ENCODE measurements at places on chromosomes 11 and 22.

GRCh38 chr11:25456211-25456610 lies 875.7 kb upstream of the ANO3 start:
- DNase-seq = no peak

- DNase-seq = no peak
These were observed 28.6 kb downstream of the APOL5 start for GRCh38 chr22:35746248-35746647.

DNA sequence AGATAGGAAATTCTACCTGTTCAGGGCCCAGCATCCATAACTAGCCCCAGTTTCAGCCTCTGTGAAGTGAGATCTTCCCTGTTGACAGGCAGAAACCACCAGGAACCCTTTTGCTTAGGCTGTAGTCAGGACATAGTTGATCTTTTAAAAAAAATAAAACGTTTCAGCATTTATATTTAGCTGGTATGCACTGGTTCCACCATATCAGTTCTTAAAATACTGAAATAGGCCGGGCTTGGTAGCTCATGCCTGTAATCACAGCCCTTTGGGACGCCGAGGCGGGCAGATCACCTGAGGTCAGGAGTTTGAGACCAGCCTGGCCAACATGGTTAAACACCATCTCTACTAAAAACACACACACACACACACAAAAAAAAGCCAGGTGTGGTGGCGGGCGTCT lies 35.3 kb downstream of the GALNT18 start:
- DNase-seq = no peak

DNA sequence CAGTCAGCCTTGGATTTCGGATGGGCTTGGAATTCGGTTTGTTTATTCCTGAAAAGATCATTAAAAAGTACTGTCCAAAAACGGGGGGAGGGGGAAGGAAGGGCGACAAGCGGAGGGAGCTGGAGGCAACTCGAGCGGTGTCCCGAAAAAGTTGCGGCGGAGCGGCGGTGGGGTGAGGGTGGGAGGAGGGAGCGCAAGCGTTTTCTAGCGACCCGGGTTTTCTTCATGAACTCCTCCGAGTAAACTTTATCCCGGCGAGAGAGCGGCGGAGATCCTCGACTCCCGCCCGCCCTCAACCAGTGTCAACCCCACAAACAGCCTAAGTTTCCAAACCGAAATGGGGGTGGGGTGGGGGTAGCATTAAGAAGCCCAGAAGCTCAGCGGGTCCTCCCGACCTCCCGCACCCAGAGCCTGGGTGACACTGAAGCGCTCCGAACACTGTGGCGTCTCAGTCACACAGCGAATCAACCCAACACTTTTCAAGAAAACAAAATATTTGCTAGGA lies 133.0 kb upstream of the C11orf58 start:
- no peak for DNase-seq

- DNase-seq = no peak
These were observed 224.3 kb upstream of the C11orf87 start for GRCh38 chr11:109197656-109198055.
